PC-9 (cell line): ENCODE measurements at places on chromosomes 7 and 10. TPM values are rescaled to one million over a fixed set of nuclear protein-coding genes. Genes with fewer than 3 reads are reported as not detected.

The CALHM3 gene
- total RNA-seq = 12.5 and 13.1 TPM in 2 replicates

DNA sequence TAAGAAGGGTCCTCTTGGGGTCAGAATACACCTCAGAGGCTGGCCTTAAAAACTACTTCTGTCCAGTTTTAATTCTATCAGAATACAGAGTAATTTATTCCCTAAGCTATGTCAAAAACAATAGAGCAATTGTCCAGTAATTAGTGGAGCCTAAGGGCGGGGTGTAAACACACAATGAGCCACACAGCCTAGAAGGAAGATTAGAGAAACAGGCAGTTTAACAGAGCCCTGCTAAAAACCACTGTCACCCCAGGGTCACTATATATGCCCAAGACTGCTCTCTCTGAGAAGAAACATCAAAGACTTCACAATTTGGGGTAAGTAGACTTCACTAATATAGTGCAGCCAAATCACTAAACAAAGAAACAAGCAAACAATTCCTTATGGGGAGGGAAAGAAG is 27.2 kb upstream of the WNT2 start:
- DNase-seq = no peak

- no peak for DNase-seq
These were observed 191.5 kb downstream of the MGMT start for GRCh38 chr10:129658376-129659072.

The OR6B1 gene
- total RNA-seq = not detected in 2 replicates

The TMEM176A gene
- total RNA-seq = not detected in 2 replicates

The EPHA1 gene
- 35.5 and 39.3 TPM in 2 replicates for total RNA-seq

DNA sequence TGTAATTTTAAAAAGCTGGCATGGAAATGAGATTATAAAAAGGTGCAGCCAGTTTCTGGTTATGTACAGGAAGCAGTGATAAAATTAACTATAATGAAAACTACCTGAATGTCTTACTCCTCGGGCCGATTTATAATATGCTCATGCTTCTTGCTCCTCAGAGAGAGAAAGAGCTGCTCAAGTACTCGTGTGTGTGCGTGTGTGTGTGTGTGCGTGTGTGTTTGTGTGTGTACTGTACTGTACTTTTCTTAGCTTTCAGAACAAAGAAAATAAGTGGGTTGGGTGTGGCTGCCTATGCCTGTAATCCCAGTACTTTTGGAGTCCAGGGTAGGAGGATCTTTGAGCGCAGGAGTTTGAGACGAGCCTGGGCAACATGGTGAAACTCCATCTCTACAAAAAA is 96.6 kb upstream of the NMT2 start:
- DNase-seq = no peak

The EXOSC1 gene
- total RNA-seq = 25.4 and 27.0 TPM in 2 replicates

DNA sequence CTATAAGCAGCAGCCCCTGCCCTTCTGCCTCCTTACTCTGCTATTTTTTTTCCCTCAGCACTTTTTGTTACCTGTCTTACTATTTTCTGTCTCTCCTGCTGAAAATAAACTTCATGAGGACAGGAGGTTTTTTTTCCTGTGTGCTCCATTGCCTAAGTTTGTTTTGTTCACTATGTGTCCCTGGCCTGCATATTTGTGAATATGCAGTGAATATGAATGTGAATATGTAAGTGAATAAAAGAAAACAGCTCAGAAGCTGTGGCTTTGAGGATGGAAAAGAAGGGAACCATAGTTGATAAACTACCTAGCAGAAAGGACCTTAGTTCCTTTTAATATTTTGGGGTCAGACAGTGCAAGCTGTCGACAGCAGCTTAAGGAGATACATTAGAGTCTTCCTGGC is 34.9 kb downstream of the PCBD1 start:
- no peak for DNase-seq

The HOXA4 gene
- not detected in 2 replicates for total RNA-seq

- DNase-seq = no peak
These were observed 71.7 kb downstream of the TNS3 start for GRCh38 chr7:47510192-47510591.

GRCh38 chr7:17690030-17690429 is 250.3 kb downstream of the SNX13 start:
- DNase-seq = peak; percentile 63

The SEMA3D gene
- total RNA-seq = 2.6 and 4.8 TPM in 2 replicates

DNA sequence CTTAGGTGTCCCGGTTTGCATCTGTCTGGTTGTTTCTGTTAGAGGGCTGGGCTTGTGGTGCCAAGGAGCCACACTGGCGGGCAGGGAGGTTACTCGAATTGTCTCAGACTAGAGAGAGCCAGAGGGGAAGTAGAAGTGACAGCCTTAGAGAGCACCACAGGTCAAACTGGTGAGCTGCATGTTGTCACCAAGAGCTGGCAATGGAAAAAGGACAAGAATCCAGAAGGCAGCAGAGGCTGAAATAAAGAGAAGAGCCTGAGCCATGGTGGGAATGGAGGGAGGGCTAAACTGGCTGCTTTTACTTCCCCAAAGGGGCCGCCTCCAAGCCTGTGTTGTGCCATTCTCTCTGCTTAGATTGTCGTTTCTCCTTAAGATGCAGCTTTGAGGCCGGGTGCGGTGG is 31.1 kb upstream of the RHBDD2 start:
- no peak for DNase-seq

- no peak for DNase-seq
These were observed 115.2 kb upstream of the RAB18 start for GRCh38 chr10:27388761-27389399.

GRCh38 chr10:131253931-131254858 is 57.3 kb downstream of the TCERG1L start:
- no peak for DNase-seq
